ENCODE measurements at places on chromosomes 16 and 17.

DNA sequence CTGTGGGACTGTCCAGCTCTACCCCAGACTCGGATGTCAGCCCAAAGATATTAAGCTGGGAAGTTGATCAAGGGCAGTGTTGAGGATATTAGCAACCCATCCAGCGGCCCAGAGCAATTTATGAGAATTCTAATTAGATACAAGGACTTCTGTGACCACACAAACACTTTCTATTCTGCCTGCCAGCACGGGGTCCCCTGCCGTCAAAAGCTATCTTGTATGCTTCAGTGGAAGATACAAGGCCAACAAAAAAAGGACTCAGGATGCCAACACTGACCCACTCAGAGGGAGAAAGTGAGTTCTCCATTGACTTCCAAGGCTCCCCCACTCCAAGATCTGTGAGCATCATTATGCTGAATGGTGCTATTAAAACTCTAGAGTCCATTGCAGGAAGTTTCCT, 390.7 kb downstream of the GRIN2A start:
- DNase-seq, result no peak

GRCh38 chr17:50344731-50345365, 1.1 kb upstream of the XYLT2 start:
- DNase-seq, result no peak

DNA sequence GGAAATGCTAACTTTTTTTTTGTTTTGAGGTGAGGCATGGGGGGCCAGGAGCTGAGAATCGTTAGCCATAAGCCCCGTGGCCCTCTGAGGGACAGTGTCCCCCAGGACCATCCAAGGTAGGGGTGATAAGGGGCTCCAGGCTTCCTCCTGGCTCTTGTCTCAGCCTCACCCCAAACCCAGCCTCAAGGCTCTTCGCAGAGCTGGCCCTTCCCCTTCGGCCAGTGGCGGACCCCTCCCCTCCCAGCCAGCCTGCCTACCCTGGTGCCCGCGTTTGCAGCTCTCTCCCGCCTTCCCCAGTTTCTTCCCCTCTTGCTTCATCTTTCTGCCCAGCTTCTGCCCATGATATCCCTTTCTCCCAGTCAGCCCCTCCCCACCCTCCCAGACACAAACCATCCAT, 22.7 kb upstream of the ATP2A3 start:
- no peak for DNase-seq

- peak; percentile 50 for DNase-seq
Measured at GRCh38 chr16:49441366-49441780, 67.8 kb downstream of the C16orf78 start.

GRCh38 chr16:53529513-53529912, 26.5 kb upstream of the AKTIP start:
- DNase-seq, result no peak

- no peak for DNase-seq
Measured at GRCh38 chr16:66133643-66134338, 232.7 kb upstream of the CDH5 start.

GRCh38 chr17:39174920-39175694, 9.1 kb upstream of the ARL5C start:
- peak; percentile 73 for DNase-seq

DNA sequence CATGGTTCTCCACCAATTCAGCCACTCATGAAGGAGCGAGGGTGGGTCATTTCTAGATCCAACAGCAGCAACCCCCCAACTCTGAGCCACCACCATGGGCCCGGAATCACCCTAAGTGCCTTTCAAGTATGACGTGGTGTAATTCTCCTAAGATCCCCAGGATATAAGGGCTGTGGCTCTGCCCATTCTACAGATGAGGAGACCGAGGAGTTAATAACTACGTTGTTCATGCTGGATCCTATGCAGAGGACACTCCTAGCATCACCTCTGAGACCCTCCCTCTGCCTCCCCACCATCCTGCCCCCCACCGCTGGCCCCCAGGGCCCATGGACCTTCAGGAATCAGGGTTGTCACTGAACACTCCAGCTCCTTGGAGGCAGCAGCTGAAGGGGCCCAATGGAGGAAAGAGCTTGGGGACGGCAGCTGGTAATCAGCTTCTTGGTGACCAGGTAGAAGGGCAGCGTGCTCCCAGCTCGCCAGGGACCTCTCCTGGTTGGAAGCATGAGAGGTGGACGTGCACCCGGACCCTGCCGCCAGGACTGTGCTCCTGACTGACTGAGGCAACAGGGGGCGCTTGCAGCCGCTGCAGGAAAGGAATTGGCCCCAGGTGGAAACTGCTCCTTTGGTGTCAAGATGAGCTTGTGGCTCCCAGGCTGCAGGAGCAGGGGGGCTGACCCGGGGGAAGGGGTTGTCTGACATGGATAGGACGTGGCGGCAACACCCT, 28.2 kb upstream of the CACNG1 start:
- DNase-seq, result no peak

DNA sequence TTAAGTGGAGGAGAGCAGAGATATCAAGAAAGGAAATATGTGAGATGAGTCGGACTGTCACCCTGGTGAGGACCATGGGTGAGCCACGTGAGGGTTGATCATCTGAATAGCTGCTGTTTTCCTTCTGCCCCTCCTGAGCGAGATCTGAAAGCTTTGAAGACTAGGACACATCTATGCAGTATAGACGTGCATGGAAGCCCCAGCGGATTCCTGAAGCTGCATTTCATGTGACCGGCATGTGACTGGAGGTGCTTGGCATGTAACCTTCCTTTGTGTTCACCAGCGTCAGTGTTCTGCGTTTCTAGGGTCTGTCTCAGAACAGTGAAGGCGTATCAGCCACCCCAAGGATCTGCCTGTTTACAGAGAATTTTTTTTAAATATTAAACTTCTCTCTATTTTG, 75.1 kb downstream of the MSI2 start:
- DNase-seq, result no peak

- no peak for DNase-seq
Measured at GRCh38 chr17:79801156-79802038, 4.5 kb upstream of the CBX8 start.

DNA sequence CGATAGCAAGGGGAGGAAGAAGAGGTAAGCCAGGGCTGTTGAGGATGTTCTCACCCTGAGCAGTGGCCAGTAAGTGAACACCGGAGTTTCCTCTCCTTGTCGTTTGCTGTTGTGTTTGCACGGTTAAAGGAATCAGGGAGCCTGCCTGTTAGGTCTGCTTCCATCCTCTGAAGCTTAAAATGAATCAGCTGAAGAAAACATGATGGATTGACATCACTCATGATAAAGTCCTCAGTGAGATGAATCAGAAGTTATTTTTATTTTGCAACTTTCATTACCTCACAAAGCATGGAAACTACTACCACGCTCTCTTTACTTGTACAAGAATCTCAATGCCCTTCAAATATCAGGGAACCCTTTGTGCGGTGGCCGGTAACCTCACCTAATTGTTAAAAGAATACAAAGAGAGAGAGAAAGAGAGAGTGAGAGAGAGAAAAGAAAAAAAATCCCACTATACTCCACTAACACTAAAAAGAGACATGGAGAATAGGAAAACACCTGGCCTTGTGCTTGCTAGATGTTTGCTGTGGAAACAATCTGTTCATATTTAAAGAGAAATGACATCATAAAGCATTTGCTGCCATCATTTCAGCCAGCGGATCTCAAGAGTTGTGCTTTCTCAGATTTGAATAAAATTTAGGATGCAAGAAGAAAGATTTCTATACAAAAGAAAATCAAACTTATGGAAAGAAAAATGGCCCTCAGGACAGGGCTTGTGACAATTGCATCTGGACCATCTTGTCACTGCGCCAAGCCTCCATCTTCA, 441.6 kb upstream of the SALL1 start:
- no peak for DNase-seq

DNA sequence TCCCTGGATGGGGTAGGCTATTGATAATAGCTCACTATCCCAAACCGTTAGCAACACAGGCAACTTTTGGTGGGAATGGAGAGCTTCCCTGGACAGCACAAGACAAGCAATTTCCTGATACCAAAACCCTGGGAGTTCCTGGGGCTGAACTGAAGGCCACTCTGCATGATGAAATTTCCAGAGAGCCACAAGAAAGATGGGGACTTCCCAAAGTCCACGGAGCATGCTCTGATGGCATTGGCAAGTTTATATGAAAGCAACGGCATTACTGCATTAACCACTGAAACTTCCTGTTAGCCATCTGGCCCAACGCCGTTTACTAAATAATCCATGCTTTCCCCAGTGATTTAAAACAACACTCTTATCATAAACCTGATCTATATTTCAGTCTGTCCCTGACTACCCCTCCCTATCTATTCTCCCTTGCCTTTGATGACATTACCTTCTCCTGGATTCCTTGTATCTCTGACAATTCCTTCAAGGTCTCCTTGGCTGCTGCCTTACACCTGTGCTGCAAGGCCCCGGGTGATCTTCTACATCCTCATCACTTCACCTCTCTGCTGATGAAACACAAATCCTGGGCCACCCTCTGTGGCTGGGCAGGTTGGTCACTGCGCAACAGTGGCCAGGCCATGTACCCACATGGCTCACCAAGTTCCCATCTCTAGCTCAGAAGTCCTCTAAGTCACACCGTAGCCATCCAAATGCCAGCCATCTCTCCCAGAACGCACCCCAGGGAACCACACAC, 108.5 kb upstream of the RCVRN start:
- no peak for DNase-seq

- DNase-seq, result no peak
Measured at GRCh38 chr17:70995997-70996396, 826.7 kb downstream of the KCNJ2 start.

GRCh38 chr17:55635253-55635914, 87.3 kb downstream of the TMEM100 start:
- no peak for DNase-seq

All from stimulated activated CD4-positive, alpha-beta T cell treated with anti-CD3 and anti-CD28 coated beads, TNF-alpha, amount 100 ng/mL, for 24 hours (primary cell).